HS-27A (cell line): ENCODE measurements at places on chromosomes 7 and 10.

GRCh38 chr7:151248346-151249033 lies at the start of gene SMARCD3:
TSS of gene SMARCD3 (minus strand) at chr7:151248694. CDS start at chr7:151248562, 132 bp downstream.
- DNase-seq, result no peak

GRCh38 chr7:95630702-95631458 lies 34.6 kb upstream of the PDK4 start:
- DNase-seq, result no peak

DNA sequence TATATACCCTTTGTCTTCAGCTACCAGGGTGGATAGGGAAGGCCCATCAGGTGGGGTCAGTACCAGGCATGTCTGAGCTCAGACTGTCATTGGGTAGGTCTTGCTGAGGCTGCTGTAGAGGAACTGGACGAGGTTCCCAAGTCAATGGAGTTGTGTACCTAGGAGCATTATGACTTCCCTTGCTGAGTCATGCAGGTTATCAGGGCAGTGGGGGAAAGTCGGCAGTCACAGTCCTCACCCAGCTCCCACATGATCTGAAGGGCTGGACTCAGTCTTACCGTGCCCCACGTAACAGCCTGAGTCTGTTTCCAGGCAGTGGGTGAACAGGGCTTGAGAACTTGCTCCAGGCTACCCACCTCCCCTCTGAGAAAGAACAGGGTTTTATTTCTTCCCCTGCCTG lies 260.8 kb upstream of the COBL start:
- DNase-seq, result no peak

GRCh38 chr10:114526504-114527238 lies 122.4 kb upstream of the AFAP1L2 start:
- DNase-seq, result no peak

DNA sequence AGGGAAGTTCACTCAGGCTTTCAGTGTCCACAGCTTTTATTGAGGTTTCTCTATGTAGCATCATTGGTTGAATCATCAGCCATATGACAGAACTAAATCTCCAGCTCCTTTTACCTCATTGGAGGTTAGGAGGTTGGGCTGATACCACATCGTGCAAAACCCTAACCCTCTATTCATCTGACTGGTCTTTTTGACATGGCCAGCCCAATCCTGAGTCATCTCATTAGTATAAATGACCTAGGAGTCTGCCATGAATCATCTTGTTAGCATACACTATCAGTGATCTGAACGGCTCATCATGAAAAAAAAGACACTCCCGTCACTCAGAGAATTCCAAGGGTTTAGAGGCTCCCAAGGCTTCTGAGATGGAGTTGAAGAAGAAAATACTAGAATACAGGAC lies 669.8 kb upstream of the POT1 start:
- DNase-seq, result no peak

- DNase-seq, result peak; percentile 57
Observed at GRCh38 chr7:121562259-121562658, 166.2 kb upstream of the FAM3C start.

DNA sequence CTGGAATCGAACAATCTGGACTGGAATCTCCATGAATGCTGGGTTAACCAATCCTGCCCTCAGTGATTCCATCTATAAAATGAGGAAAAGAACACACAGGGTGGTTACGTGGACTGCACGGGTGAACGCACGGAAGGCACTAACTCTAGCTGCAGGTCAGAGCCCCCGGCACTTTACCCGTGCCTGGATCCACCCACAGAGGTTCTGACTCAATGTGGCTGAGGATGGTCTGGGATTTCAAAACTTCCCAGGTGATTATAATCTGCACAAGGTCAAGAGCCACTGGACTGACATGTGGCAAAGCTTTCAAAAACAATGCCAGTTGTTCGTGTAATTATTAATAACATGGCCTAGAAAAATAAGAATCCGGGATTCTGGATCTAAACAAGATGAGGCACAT lies 29.2 kb downstream of the KIAA1549 start:
- no peak for DNase-seq

DNA sequence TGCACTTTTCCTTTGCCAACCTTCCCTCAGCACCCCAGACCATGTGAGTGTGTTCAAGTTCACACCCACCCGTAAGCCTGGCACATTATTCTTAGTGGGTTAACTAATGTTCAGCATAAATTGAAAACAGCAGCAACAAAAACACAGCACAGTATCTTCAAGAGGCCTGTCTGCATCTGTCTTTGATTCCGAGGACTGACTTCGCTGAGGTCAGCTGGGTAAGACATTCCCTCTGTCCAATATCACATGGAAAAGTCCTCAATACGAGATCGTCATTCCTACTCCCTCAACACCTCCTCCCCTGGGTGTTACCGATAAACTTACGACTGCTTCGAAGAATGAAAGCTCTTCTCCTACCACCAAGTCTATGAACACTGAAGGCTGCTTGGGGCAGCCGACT lies 218.8 kb downstream of the SFMBT2 start:
- DNase-seq, result no peak

- DNase-seq, result no peak
Observed at GRCh38 chr10:79079054-79079397, 10.3 kb downstream of the ZMIZ1 start.

- DNase-seq, result no peak
Observed at GRCh38 chr10:86728056-86728455, 28.4 kb upstream of the BMPR1A start.

DNA sequence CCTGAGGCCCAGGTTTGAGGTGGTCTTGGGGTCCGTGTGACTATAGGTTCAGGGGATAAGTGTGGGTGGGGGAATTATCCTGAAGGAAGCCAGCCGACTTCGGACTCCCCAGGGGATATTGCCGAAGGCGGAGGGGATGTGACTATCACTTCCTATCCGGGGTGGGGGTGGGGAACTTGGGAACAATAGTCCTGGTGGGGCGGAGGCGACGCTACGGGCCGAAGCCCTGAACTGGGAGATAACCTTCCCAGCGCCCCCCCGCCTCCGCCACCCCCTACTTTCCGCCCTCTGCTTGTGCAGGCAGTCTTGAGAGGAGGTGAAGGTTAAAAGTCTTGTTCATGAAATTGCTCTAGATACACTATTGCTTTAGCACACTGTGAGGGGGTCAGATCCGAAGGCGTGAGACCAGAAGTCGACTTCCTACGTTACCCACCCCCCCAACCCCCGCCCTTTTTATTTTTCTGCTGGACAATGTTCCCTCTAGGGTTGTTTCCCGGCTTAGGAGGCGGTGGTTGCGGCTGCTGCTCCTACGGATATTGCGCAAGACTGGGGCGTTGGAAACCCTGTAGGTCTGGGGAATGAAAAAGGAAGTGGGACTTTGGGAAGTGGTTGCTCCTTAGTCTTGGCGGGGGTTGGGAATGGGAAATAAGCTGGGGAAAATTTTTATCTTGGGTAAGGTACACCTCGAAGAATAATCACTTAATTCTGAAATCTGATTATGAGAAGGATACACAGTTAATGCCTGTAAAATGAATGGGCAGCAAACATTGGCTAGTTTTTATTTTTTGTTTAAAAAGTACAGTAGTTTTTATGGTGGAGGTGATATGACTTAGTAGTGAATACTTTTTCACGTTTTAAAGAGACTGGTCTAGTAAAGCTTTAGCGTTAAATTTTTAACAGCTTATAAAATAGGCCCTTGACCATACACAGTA lies 1.5 kb downstream of the PTPN12 start:
- DNase-seq, result peak; percentile 91

GRCh38 chr10:86041116-86041515 lies 325.5 kb downstream of the GRID1 start:
- DNase-seq, result no peak

DNA sequence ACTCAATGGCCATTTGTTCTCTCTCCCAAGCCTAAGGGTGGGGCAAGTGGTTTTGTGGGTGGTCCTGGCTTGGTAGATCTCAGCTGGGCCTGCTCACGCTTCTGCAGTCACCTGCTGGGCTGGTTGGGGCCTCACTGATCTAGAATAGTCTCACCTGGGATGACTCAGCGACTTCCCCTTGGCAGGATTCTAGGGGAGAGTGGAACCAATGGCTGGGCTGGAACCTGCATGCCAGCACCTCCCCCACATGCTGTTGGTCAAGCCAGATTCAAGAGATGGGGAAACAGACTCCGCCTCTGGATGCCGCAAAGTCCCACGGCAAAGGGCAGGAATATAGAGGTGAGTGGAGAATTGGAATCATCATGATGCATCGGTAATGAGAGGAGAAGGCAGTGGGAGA lies 292.9 kb upstream of the NPVF start:
- no peak for DNase-seq

DNA sequence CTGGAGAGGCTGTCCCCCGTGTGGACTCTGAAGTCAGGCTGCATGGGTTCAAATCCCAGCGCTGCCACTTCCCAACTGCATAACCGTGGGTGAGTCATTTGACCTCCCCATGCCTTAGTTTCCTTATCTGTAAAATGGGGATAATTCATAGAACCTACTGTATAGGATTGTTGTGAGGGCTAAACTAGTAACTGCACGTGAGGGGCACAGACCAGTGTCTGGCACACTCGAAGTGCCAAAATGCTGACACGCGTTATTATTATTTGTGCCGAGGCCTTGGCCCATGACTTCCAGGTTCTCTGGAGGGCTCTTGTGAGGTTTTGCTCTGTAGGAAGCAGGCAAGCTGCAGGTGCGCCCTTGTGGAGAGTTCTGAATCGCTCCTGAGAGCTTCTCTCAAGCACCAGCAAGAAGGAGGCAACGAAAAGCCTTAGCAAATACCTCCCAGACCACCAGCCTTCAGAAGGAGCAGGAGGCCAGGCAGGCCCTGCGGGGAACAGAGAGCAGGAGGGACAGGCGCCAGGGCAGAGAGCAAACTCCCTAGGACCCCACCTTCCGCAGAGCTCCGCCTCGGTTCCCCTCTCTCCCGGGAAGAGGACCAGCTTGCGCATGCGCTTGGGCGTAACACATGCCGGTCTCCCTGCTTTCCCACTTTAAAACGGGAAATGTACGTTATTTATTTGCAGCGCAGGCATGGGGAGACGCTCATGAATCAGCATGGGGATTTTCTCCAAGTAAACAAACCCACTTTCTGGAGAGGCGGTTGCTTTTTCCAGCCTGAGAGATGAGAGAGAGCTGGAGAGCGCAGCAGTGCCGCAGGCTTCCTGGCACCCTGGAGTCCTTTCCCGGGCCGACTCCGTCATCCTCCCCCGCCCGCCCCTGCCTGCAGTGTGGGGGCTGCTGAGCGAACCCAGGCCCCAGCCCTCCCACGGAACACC lies 39.6 kb downstream of the SORCS3 start:
- DNase-seq, result no peak

- no peak for DNase-seq
Observed at GRCh38 chr7:27151341-27151930, 947 bp downstream of the HOXA3 start.

GRCh38 chr10:113532724-113533123 lies 20.1 kb upstream of the HABP2 start:
- DNase-seq, result no peak

GRCh38 chr10:11610826-11611247 lies 613 bp downstream of the USP6NL start:
- DNase-seq, result no peak

DNA sequence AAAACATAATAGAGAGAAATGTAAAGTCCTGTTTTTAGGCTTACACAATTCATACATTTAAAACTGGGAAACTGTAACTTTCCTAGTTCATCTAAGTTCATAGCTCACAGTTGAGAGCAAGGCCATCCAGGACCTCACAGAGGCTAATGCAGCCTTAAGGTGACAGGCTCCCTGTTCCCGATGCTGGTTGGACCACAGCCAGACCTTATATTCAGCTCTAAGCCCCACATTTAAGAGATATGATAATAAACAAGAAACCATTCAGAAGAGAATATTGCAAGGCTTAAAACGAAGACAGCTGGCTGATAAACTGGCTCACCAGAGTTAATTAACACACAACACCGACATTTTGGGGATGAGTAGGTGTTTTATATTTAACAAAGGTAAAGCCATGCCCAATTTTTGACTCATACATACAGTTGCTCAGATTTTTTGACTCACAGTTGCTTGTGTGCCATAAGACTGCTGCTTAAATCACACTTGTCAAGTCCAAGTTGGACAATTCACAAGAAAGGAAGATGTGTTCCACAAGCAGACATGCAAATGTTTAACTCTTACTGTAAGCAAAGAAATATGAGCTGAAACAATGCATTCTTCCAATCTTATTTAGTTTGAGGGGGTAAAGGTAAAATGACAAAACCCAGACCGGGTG lies 41.1 kb upstream of the TMEM213 start:
- no peak for DNase-seq

DNA sequence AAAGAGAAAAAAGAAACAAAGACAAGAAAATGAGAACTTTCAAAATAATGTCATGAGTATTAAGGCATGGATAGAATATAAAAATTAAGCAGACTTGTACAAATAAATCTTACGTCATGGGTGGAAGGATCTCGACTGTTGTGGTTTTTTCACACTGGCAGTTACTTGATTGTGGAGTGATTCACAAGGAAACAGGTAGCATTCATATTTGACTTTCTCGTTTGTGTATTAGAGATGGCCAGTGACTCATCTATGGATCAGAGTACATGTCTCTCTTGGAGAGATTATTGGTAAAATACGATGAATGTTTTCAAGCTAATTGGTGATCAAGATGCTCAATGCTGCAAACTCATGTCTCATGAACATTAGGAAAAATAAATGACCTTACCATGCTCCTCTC lies 564.3 kb downstream of the GATA3 start:
- DNase-seq, result no peak
